Thoracic aorta (tissue), 2 donors: ENCODE measurements at places on chromosomes 2 and 18. TPM values are rescaled to one million over a fixed set of nuclear protein-coding genes. Genes with fewer than 3 reads are reported as not detected.

DNA sequence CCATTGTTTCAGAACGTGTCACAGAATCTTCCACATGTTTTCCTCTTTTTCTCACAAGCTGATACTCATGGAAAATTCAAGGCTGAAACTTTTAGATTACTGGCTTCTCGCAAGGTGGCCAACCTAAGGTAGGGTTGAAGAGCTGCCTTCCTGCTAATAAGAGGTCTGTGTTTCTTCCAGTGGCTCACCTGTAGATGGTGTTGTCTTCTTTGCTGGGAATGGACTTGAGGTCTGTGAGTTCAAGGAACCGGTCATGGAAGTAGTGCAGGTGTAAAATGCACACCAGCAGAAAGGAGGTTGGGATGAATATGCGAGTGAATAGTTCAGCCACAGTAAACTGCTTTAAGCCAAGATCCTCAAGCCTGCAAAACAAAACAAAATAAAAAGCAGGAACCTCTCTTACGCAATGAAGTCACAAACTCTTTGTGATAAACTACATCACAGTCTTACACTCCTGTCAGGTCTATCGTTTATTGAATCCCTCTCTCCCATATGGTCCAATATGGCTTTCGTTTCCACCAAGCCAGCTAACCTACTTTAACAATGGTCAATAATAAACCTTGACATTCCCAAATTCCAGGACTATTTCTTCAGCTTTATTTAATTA is 258.9 kb downstream of the NAPG start:
- DNase-seq, result no peak
- no peaks in the 10 kb centered on the region for H3K27me3 ChIP-seq
- H3K4me1 ChIP-seq, result no peaks in the 10 kb centered on the region

GRCh38 chr2:23432531-23432930 is 47.6 kb downstream of the KLHL29 start:
- no peak for DNase-seq
- H3K4me3 ChIP-seq, result no peak overlapping the region
- peaks cover 10% of the 10 kb centered on the region for H3K4me1 ChIP-seq
- no peaks in the 10 kb centered on the region for H3K27me3 ChIP-seq
- H3K27ac ChIP-seq, result no peak overlapping the region

DNA sequence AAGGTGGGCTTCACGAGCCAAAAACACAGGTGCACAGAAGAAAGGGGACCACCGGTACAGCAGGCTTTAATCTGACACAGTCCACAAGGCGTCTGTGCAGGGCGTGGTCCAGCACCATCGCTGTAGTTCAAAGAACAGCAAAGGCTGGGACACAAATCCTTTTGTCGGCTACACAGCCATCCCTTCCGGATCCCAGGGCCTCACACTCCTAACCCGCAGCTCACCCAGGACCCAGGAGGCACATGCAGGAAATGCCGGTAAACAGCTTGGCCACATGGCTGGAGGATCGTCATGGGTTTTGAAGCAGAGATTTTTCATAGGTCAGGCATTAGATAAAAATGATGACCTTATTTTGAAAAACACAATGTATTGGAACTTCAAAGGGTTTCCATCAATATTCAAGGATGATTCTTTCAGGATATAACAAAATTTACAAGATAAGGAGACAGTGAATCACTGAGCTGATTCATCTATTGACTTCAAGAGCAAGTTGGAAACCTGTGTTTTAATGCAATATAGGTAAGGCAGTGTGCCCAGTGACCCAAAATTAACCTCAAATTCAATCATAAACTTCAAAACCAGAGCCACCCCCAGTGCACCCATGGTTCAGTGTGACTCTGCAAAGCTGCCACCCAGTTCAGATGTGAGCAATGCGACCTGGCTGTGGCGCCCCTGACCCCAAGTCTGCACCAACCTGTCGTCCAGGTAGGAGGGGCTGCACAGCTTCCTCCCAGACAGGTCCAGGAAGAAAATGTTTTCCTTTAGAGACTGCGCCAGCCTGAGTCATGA is 74.4 kb downstream of the TMEM18 start:
- no peaks in the 10 kb centered on the region for H3K27me3 ChIP-seq
- H3K4me1 ChIP-seq, result no peaks in the 10 kb centered on the region
- H3K4me3 ChIP-seq, result no peak overlapping the region
- DNase-seq, result no peak

- H3K27ac ChIP-seq, result no peak overlapping the region
- no peak for DNase-seq
- H3K36me3 ChIP-seq, result no peaks in the 10 kb centered on the region
- no peak overlapping the region for H3K4me3 ChIP-seq
- H3K27me3 ChIP-seq, result no peaks in the 10 kb centered on the region
- no peaks in the 10 kb centered on the region for H3K4me1 ChIP-seq
Measured at GRCh38 chr2:234355808-234356365, 141.0 kb downstream of the ARL4C start.

GRCh38 chr2:148590612-148591011 is 53.9 kb upstream of the EPC2 start:
- no peak overlapping the region for H3K4me3 ChIP-seq
- no peak for DNase-seq
- H3K27me3 ChIP-seq, result no peaks in the 10 kb centered on the region
- no peaks in the 10 kb centered on the region for H3K36me3 ChIP-seq
- no peaks in the 10 kb centered on the region for H3K4me1 ChIP-seq

DNA sequence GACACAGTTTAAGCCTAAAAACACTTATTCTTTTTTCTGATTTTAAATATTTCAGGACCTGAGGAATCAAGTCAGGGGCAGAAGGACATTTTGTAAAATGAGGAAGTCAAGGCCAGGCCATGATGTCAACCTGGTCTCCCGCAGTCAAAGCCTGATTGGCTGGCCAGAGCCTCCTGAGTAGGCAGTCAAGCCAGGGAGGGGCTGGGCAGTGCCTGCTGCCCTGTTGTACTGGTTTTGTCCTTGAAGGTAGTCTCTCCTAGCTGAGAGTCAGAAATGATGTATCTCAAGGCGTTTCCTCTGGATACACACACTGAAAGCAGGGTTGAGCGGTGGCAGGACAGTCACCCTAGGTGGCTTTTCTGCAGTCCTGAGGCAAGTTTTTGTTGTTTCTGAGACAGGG is 19.8 kb downstream of the CCT7 start:
- H3K4me3 ChIP-seq, result no peak overlapping the region
- no peak for DNase-seq
- no peaks in the 10 kb centered on the region for H3K4me1 ChIP-seq
- peaks cover 41% of the 10 kb centered on the region for H3K36me3 ChIP-seq

DNA sequence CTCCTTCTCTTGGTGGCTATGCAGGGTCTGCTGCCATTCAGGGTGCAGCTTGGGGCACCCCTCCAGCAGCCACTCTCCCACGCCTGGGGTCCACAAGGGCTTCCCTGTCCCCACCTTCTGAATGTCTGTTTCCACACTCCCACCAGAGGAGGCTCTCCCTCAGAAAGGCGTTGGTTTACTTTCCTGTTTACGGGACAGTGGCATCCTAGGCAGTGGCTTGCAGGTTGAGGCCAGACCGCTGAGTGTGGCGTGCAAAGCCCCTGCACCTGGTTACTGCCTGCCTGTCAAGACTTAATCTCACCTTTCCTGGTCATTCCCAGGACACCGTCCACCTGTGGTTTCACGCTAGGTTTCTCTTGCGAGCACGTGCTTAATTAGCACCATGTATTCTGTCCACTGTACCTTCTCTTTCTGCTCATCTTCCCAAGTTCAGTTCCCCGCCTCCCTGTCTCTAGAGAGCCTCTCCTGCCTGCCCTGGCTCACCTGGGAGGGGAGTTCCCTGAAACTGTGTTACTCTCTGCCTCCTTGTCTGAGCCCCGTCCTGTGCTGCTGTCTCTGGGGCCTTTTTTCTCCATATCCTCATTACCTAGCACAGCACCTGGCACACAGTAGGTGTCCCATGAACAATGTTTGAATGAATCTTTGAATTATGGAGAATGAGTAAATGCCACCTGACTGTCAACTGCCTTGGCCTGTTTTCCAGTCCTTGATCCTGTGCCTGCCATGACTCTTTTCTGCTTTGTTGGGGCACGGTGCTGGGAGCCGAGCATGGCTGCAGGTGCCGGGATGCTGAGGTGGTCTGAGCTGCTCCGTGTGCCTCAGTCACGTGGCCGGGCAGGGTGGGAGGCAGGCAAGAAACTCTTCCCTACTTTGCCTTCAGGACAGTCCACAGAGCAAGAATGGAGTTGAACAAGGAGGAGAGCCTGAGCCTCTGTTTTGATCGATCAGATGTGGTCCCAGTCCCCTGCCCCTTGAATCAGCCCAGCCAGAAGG is 56.4 kb downstream of the ARHGEF4 start:
- no peak overlapping the region for H3K27ac ChIP-seq
- no peaks in the 10 kb centered on the region for H3K4me1 ChIP-seq
- H3K27me3 ChIP-seq, result no peaks in the 10 kb centered on the region
- H3K4me3 ChIP-seq, result no peak overlapping the region
- DNase-seq, result no peak

- no peak overlapping the region for H3K27ac ChIP-seq
- no peaks in the 10 kb centered on the region for H3K4me1 ChIP-seq
- H3K4me3 ChIP-seq, result no peak overlapping the region
- H3K27me3 ChIP-seq, result no peaks in the 10 kb centered on the region
- peaks cover 10% of the 10 kb centered on the region for H3K36me3 ChIP-seq
- DNase-seq, result no peak
Measured at GRCh38 chr2:86747711-86748639, 27.9 kb downstream of the RMND5A start.

- DNase-seq, result peak; percentile 51
- no peaks in the 10 kb centered on the region for H3K27me3 ChIP-seq
- H3K36me3 ChIP-seq, result no peaks in the 10 kb centered on the region
- H3K4me3 ChIP-seq, result no peak overlapping the region
Measured at GRCh38 chr18:76405681-76406356, 89.2 kb downstream of the ZNF516 start.

GRCh38 chr2:132279344-132279743 is 117.6 kb upstream of the ANKRD30BL start:
- H3K27me3 ChIP-seq, result no peaks in the 10 kb centered on the region
- H3K4me1 ChIP-seq, result no peaks in the 10 kb centered on the region
- no peak overlapping the region for H3K27ac ChIP-seq

GRCh38 chr2:205679410-205680009 is 2.8 kb upstream of the NRP2 start:
- no peak overlapping the region for H3K4me3 ChIP-seq
- H3K36me3 ChIP-seq, result no peaks in the 10 kb centered on the region
- H3K27me3 ChIP-seq, result no peaks in the 10 kb centered on the region
- H3K27ac ChIP-seq, result no peak overlapping the region
- DNase-seq, result no peak

MRO gene
- 6.3 TPM for total RNA-seq

DYSF gene
- total RNA-seq, result 15.2 TPM

RSAD2 gene
- 11.8 TPM for total RNA-seq

SLC30A3 gene
- total RNA-seq, result 4.4 TPM

VIT gene
- total RNA-seq, result 23.9 TPM

RUFY4 gene
- total RNA-seq, result not detected
